Activated gamma-delta T cell treated with Interleukin-2 at 50 U/mL for 16 hours (primary cell): ENCODE measurements at places on chromosomes 3 and 15.

GRCh38 chr15:63037976-63038720 is 4.4 kb upstream of the TPM1 start:
- DNase-seq = no peak

GRCh38 chr15:39579487-39580116 is 1.3 kb upstream of the THBS1 start:
- DNase-seq = no peak

DNA sequence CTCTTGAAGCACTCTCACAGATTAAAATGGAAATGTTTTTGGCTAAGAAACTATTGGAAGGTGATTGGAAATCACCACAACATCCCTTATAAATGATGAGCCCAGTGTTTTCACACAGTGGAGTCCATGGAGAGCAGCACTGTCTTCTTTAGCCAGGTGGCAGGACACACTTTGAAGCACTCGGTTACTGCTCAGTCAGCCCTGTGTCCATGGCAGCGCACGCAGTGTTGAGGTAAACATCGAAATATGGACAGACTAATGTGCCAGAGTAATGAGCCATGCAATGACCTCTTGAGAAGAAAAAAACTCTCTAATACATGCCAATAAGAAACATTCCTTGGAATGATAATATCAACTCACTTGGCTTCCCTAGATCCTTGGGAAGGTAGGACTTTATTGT is 66.6 kb downstream of the TGFBR2 start:
- DNase-seq = no peak

DNA sequence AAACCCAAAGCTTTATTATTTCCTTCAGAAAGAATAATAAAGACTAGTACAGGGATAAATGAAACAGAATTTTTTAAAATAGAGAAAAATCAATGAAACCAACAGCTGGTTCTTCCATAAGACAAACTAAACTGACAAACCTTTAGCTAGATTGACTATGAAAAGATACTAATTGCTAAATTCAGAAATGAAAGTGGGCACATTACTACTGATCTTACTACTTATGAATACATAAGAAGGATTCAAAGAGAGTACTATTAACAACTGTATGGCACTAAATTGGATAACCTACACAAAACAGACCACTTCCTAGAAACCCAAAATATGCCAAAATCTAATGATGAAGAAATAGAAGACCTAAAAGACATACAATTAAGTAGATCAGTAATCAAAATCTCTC is 278.2 kb downstream of the ISL2 start:
- no peak for DNase-seq

DNA sequence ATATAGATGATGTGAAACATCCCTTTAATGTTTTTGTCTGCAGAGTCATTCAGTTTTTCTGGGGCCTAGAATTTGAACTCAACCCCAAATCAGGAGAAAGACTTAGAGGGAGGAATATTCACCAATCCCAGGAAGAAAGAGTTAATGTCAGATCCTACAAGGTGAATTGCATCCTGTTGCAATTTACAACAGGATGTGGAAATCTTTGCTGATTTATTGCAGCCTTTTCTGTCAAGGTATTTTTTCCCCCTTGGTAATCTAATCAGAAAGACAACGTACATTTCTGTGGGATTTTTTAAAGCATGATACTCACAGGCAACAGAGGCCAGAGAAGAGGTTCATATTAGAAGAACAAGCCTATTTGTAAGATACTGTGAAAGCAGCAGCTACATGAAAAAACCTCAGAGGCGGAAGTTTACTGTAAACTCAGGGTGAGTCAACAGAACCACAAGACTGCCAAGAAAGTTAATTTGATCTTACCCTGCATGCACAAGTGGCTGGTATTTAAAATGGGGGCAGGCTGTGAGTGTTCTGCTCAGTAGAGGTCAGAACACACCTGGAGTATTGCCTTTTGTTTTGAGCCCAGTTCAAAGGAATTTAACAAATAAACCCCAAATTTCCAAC is 531.9 kb downstream of the AGBL1 start:
- peak; percentile 43 for DNase-seq

DNA sequence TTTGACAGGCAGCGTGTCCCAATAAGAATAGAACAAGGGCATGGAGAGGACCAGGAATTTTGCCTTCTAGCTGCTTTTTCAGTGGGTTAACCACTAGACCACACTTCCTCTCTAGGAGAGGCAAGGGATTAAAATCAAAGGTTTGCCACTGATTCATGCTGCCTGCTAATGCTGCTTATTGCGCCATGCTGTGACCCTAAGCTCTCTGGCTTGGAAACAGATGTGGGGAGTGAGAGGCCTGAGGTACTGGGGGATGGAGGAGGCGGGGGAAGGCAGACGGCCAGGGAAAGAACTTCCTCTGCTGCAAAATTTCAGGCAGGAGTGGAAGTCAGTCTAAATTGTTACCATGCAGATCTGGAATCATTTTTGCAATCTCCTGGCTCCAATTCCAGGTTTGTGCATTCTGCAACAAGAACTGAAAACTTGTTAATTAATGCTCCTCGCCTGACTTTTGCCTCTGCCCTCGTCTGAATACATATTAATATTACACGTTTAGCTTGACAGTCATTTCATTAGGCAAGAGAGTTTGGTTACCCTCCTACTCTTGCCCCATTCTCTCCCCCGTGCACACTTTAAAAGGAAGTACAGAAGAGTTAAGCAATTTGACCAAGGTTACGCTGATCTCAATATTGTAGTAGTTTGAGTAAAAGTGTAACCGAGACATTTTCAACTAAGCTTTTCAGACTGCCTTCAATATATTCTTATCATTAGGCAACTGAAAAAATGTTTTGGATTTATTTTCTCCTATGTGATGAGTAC is 121.7 kb upstream of the SPRED1 start:
- DNase-seq = no peak

- no peak for DNase-seq
Measured at GRCh38 chr3:112042842-112043280, 8.3 kb downstream of the TMPRSS7 start.

DNA sequence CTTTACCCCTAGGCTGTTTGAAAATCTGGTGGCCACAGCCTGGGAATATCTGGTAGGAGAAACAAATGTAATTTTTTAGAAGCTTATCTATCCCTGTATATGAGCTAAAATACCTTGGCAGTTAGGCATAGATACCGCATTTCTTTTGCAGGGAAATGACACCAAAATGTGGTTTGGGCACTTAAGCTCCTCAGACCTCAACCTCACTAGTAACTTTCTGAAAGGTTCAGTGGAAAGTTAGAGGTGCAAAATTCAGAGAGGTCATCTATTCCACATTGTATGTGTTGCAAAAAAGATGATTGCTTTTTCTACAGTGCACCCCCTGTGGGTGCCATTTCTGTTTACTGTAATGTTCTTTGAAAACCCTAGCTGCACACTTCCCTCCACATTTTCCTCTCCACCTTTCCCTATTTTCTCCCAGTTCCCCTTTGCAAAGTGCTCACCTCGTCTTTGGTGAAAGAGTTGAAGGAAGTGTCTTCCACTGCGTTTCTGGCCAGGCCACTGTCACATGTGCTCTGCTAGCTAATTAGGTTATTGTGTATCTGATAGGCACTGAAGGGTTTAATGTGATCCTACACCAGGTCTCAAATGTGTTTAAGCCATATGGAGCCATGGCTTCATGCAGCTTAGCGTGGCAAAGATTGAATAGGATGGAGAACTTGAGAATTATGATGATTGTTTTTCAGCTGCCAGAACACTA is 1.3 kb downstream of the SACM1L start:
- DNase-seq = no peak

- peak; percentile 95 for DNase-seq
Measured at GRCh38 chr3:14947886-14948608, 664 bp downstream of the NR2C2 start.

DNA sequence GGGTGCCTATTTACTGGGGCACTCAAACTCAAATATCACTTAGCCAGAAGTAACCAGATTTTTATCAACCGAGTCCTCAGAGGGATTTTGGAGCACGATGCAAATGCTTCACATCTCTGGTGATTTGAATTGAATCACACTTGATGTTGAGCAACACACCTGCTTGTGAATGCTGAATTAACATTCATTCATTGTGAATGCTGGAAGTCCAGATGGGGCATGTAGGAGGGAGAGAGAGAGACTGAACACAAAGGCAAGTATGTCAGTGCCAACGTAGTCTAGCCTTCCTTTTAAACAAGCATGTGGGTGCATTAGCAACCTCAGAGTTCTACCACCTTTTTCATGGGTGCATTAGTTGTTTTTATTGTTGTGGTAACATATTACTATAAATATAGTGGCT is 156.2 kb downstream of the ADAMTSL3 start:
- DNase-seq = no peak

DNA sequence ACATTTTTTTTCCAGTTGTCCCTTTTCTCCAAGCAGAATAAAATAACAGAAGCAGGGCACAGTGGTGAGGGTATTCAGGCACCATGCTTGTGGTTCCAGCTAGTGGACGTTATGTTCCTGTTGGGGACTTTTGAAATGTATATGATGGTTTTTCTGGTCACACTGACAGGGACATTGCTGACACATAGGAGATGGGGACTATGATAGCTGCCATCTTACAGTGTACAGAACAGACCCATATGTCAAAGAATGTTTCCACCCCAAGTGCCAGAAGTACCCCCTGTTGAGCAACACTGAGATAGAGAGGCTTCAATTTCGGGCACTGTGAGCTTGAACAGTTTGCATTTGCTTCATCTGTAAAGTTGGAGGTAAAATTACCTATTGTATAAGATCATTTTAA is 38.6 kb downstream of the MCTP2 start:
- no peak for DNase-seq

- DNase-seq = no peak
Measured at GRCh38 chr15:72037321-72037720, 80.6 kb downstream of the MYO9A start.

- DNase-seq = no peak
Measured at GRCh38 chr15:27589260-27589659, 509.9 kb downstream of the OCA2 start.

DNA sequence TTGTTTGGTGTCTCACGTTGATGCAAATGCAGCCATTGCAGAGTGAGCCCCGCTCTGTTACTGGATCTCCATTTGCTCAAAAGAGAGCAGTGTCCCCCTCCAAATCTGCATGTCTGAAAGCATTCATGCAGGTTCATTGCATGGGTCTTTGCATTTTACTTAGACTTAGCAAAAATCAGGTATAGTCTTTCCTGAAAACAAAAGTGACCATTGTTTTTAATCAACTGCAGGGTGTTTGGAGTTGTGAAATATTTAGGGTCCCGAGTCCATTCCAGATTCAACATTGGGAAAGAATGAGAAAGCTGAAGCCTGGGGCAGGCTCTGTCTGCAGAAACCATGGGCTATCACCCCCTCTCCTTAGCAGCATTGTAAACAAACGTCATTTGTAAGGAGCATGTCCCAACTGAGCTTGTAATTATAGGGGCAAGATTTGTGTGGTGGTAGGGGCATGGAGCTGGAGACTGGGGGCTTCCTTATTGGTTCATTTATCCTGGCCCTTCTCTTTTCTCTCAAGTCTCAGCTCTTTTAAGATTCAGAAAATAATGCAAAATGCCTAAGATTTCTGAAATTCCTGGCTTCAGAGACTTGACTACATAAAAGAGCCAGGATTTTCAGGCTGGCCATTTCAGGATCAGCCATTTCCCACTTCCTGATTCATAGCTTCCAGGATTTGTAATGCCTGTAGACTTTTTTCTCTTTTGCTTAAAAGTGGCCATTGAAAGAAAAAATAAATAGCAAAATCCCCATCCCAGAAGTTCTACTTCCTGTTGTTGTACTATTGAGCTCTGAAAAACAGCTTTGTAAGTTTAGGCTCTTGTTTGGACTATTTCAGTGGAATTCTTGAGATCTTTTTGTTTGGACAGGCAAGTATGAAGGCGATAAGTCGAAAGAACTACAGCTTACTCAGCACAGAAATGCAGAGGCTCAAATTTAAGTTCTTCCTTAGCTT is 23.0 kb downstream of the IGF1R start:
- no peak for DNase-seq

- no peak for DNase-seq
Measured at GRCh38 chr15:77824361-77825251, 191.9 kb upstream of the LINGO1 start.

GRCh38 chr15:41102854-41103253 is 13.2 kb downstream of the INO80 start:
- DNase-seq = no peak

DNA sequence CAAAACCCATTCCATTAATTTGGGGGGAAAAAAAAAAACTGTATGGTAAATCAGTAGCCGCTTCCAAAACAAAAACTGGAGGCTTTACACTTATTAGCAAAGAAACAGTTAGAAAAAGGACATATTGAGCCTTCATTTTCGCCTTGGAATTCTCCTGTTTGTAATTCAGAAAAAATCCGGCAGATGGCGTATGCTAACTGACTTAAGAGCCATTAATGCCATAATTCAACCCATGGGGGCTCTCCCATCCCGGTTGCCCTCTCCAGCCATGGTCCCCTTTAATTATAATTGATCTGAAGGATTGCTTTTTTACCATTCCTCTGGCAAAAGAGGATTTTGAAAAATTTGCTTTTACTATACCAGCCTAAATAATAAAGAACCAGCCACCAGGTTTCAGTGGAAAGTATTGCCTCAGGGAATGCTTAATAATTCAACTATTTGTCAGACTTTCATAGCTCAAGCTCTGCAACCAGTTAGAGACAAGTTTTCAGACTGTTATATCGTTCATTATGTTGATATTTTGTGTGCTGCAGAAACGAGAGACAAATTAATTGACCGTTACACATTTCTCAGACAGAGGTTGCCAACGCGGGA is 9.4 kb upstream of the RPL24 start:
- DNase-seq = peak; percentile 36
